ENCODE measurements at places on chromosomes 2 and 18.
A peak's percentile ranks its signal among the peaks of the same experiment; 100 is the strongest.

DNA sequence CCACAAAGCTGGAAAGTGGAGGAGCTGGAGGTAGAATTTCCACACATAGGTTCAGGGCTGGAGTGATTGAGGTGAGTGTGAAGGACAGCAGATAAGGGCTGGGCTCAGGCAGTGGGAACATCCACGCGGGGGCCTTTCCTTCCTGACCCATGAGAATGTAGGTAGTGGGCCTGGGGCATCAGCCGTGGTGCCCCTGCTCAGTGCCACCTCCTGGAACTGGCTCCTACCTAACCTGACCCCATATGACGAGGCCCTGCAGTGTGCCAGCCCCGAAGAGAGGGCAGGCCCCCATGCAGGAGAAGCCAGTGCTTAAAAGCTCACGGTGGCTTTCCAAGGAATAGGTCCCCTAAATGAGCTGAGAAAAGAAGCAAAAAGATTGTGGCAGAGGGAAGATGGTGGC, 66.2 kb downstream of the HS6ST1 start:
- DNase-seq, result no peak
- H3K27me3 ChIP-seq, result no peaks in the 10 kb centered on the region
- no peaks in the 10 kb centered on the region for H3K36me3 ChIP-seq
- H3K27ac ChIP-seq, result no peak overlapping the region

- DNase-seq, result no peak
- no peak overlapping the region for H3K4me3 ChIP-seq
- peaks cover 24% of the 10 kb centered on the region for H3K27me3 ChIP-seq
- peaks cover 7% of the 10 kb centered on the region for H3K4me1 ChIP-seq
These were observed 160.8 kb upstream of the AGAP1 start for GRCh38 chr2:235333076-235333475.

- no peak for DNase-seq
- H3K4me1 ChIP-seq, result peaks cover 10% of the 10 kb centered on the region
- H3K27me3 ChIP-seq, result no peaks in the 10 kb centered on the region
- no peak overlapping the region for H3K27ac ChIP-seq
- no peak overlapping the region for H3K4me3 ChIP-seq
- no peaks in the 10 kb centered on the region for H3K36me3 ChIP-seq
These were observed 56.1 kb downstream of the NEDD4L start for GRCh38 chr18:58100154-58100553.

DNA sequence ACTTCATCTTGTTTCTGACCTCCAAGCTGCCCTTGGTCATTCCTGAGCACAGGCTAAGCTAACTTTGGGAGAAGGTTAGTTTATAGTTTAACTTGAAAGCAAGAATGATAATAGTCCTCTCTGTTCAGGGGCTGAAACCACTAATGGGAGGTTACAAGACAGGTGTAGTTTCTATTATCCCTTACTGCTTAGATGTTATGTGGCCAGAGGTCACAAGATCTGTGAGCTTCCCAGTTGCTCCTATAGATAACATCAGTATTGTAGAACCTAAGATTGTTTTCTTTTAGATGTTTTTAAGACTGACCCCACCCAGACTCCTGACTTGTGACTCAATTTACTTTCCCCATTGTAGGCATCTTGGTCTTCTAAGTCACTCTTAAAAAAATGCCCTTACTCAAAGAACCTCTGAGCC, 94.8 kb upstream of the LPIN2 start:
- H3K36me3 ChIP-seq, result no peaks in the 10 kb centered on the region
- H3K4me3 ChIP-seq, result no peak overlapping the region

- peaks cover 12% of the 10 kb centered on the region for H3K4me1 ChIP-seq
- no peak overlapping the region for H3K27ac ChIP-seq
- no peaks in the 10 kb centered on the region for H3K27me3 ChIP-seq
These were observed 2.5 kb downstream of the PDK1 start for GRCh38 chr2:172558372-172558771.

- no peaks in the 10 kb centered on the region for H3K27me3 ChIP-seq
- no peaks in the 10 kb centered on the region for H3K36me3 ChIP-seq
- H3K4me3 ChIP-seq, result no peak overlapping the region
- H3K27ac ChIP-seq, result no peak overlapping the region
- no peak for DNase-seq
These were observed 13.4 kb downstream of the TNS1 start for GRCh38 chr2:217989221-217989948.

DNA sequence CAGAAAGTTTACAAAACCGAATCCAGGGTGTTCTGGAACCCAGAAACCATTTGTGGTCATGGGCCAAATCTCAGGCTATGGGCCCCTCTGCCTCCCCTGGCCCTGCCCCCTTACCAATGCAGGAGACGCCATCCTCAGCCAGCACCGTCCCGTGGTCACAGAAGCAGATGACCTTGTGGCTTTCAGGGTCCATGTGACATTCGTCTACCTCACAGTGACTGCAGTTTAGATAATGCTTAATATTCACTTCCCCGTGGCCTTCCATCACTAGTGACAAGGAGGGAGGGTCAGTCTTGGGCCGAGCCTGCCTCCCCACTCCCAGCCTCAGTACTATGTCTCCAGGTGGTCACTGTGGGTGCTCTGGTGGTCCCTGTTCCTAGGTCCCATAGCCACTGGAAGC, 111.6 kb downstream of the CLIP4 start:
- peaks cover 8% of the 10 kb centered on the region for H3K27me3 ChIP-seq
- H3K4me3 ChIP-seq, result no peak overlapping the region
- H3K27ac ChIP-seq, result no peak overlapping the region
- H3K4me1 ChIP-seq, result peaks cover 3% of the 10 kb centered on the region

DNA sequence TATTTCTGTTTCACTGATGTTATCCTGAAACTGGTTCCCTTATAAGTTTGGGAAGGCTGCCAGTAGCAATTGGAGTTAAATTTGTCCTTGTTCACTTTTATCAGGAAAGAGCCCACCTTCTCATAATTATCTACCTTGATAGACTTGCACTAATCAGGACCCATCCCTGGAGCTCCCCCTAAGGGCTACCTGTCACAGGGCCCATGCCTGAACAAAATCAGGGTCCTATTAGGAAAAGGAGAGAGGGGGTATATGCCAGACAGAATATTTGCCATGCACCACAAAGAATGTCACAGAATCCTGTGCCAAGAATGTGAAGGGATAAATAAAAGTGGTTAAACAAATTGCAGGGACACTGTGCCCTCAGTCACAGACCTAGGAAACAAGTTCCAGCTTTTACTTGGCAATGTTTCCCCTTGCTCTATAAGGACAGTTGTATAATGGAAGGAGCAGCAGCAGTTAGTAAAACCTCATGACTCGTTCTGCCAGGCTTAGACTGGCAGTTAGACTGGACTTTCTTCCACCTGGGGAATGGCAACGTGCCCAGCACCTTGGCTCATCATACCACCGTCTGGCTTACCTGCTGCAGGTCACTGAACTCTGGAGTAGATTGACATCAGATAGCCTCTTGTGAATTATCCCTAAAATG, 32.3 kb upstream of the VWC2L start:
- no peak for DNase-seq
- no peak overlapping the region for H3K27ac ChIP-seq

GRCh38 chr2:218378053-218378452, 4.0 kb upstream of the SLC11A1 start:
- no peak overlapping the region for H3K27ac ChIP-seq
- DNase-seq, result no peak
- peaks cover 13% of the 10 kb centered on the region for H3K27me3 ChIP-seq

DNA sequence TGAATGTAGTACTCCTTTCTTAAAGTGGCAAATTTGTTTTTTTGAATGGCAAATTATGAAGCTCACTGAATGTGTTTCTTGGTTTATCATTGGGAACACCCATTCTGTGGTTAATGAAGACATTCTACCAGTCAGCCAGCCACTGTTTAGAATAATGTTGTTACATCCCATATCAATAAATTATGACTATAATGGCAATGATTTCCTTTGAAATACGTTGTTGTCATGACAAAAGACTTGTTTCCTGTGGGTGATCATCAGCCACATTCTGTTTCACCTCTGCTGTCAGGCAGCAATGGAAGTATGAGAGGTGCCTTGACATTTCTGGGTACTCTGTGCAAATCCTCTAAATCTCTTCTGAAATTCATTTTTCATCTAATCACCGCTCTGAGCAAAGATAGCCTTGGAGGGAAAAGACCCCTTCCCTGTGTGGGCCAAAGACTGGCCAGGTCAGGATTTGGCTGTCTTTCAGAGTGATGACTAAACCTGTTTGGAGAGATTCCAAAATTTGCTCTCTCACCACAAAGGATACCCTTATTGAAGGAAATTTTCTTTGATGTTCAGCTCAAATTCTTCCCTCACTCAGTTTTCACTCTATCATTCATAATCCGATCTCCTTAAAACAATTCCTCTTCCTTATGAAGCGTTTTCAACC, 869.2 kb downstream of the BCL11A start:
- no peaks in the 10 kb centered on the region for H3K4me1 ChIP-seq
- H3K36me3 ChIP-seq, result no peaks in the 10 kb centered on the region
- no peak overlapping the region for H3K27ac ChIP-seq
- H3K4me3 ChIP-seq, result no peak overlapping the region

- no peaks in the 10 kb centered on the region for H3K36me3 ChIP-seq
- peaks cover 13% of the 10 kb centered on the region for H3K4me1 ChIP-seq
- H3K4me3 ChIP-seq, result no peak overlapping the region
- H3K27me3 ChIP-seq, result no peaks in the 10 kb centered on the region
- DNase-seq, result peak; percentile 81
These were observed 4.7 kb upstream of the HPCAL1 start for GRCh38 chr2:10297959-10298531.

- H3K36me3 ChIP-seq, result peaks cover 38% of the 10 kb centered on the region
- H3K4me1 ChIP-seq, result no peaks in the 10 kb centered on the region
- H3K27me3 ChIP-seq, result no peaks in the 10 kb centered on the region
- H3K27ac ChIP-seq, result no peak overlapping the region
These were observed 33.2 kb upstream of the KCNJ13 start for GRCh38 chr2:232809349-232810124.

Data from astrocyte (in vitro differentiated cells and primary cell).